GM04504 (cell line): ENCODE measurements at places on chromosomes 7 and 10.

- DNase-seq = no peak
Measured at GRCh38 chr7:100856871-100857282, 4.4 kb downstream of the SLC12A9 start.

- DNase-seq = no peak
Measured at GRCh38 chr7:55177589-55178261, 158.9 kb downstream of the EGFR start.

GRCh38 chr10:51297438-51297837 is 223.2 kb downstream of the PRKG1 start:
- DNase-seq = no peak

- DNase-seq = no peak
Measured at GRCh38 chr7:87100326-87100725, 40.9 kb upstream of the ELAPOR2 start.

- no peak for DNase-seq
Measured at GRCh38 chr10:82037076-82037475, 162.1 kb downstream of the NRG3 start.

GRCh38 chr10:84891631-84892030 is 563.2 kb downstream of the CCSER2 start:
- no peak for DNase-seq

- DNase-seq = no peak
Measured at GRCh38 chr7:120033114-120033513, 239.9 kb upstream of the KCND2 start.
